ENCODE measurements at places on chromosomes 2 and 18.

- no peak for DNase-seq
Measured at GRCh38 chr2:147865560-147865959, 20.7 kb downstream of the ACVR2A start.

DNA sequence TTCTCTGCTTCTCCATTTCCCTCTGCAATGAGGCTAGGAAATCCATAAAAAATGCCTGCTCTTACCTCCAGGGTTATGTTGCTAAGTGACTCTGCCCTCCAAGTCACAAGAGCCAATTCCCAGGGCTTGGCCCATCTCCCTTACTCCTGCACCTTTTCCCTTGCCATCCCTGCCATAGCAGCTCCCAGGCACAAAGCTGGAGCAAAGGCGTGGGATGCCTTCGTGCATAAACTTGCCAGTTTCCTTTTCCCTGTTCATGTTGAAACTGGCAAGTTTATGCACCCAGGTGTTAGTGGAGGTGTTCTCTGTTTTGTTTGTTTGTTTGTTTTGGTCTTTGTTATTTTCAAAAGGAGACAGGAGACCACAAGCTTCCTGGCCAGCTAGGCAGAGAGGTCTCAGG is 195.1 kb downstream of the ACKR3 start:
- DNase-seq = no peak

GRCh38 chr2:216392018-216392562 is 19.8 kb upstream of the MARCHF4 start:
- no peak for DNase-seq

- no peak for DNase-seq
Measured at GRCh38 chr2:26911911-26912861, 58.3 kb upstream of the MAPRE3 start.

DNA sequence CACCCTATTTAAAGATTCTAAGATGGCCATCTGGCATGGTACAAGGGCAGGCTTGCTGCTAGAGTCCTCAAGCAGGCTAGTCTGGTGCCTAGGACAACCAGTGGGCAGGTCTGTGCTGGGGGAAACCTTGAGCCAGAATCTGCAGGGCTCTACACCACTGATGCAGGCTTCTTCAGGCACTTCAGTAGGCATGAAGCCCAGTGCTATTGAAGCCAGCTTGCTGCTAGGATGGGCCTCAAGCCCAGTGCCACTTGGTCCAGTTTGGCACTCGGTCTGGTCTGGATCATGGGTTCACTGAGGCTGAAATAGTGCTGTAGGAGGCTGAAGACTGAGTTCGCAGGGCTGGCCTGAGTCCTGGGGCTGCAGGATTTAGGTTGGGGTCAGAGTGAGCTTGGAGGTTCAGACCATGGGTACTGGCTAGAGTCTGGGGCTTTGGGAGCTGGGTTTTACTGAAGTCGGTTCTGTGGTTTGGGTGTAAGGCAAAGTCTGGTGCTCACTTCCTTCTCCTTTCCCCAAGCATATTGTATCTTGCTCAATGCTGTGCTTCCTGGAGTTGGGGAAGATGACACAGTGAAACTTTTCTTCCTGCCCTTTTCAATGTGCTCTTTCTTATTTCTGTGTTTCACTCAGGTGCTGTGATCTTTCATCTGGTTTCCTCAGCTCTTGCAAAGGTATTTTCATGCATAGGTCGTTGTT is 41.2 kb downstream of the SP100 start:
- DNase-seq = no peak

GRCh38 chr2:42743659-42743990 is 20.3 kb downstream of the OXER1 start:
- DNase-seq = no peak

DNA sequence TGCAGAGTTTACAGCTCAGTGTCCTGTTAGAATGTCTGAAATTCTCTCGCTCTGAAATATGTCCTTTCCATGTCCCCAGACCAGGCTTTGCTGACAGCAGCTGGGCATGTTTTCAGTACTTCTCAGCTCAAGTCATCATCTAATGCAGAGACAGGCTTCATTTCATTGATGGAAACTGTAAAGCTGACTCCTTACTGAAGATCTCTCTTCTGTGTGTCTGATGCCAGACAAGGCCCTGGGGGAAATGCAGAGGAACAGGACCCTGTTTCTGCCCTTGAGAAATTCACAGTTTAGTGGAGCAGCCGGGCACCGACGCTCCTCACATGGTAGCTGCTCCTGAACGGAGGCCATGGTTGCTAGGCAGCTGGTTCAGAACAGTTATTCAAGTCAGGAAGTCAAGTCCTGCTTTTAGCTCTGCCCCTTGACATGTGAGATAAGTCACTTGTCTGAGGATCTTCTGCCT is 24.6 kb upstream of the FZD7 start:
- no peak for DNase-seq

DNA sequence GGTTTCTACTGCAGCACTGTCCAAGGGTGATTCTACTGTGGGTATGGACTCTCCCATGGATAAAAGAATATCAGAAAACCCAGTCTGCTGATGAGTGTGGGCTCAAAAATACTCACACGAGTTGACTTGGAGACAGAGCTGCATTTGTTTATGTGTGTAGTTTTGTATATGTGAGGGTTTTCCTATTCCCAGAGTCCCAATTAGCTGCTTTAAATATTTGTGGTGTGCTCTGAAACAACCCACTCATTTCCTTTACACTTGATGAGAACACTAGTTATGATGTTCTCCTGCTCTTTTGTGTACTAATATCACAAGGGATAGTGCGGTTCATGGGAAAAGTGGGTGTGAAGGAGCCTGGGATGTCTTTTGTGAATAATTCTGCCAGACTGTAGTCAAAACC is 337.3 kb downstream of the PLCL1 start:
- DNase-seq = no peak

- no peak for DNase-seq
Measured at GRCh38 chr2:237393523-237393922, 20.4 kb downstream of the COL6A3 start.

GRCh38 chr2:32064021-32064601 is 755 bp downstream of the SPAST start:
- DNase-seq = peak; percentile 17

GRCh38 chr2:174012347-174013314 is 47.5 kb upstream of the SP3 start:
- DNase-seq = peak; percentile 66

GRCh38 chr18:25704494-25704893 is 352.5 kb upstream of the ZNF521 start:
- no peak for DNase-seq

GRCh38 chr2:170271340-170271739 is 93.4 kb downstream of the MYO3B start:
- no peak for DNase-seq

- peak; percentile 4 for DNase-seq
Measured at GRCh38 chr2:240571314-240571973, 3.2 kb downstream of the RNPEPL1 start.

DNA sequence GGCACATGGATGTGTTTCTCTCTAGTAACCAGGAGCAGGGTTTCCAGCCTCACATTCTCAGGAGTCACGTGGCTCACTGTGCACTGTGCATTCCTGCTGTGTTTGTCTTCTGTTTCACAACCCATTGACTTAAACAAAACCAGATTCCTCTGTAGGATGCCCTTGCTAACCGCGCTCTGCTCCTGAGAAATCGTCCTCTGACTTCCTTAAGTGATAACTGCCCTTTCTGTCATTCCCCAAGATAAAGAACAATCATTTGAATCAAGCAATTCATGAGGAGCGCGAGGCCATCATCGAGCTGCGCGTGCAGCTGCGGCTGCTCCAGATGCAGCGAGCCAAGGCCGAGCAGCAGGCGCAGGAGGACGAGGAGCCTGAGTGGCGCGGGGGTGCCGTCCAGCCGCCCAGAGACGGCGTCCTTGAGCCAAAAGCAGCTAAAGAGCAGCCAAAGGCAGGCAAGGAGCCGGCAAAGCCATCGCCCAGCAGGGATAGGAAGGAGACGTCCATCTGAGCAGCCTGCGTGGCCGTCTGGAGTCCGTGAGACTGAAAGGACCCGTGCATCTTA is 60.2 kb downstream of the RALBP1 start:
- no peak for DNase-seq

- no peak for DNase-seq
Measured at GRCh38 chr18:42931491-42931890, 184.0 kb downstream of the RIT2 start.

DNA sequence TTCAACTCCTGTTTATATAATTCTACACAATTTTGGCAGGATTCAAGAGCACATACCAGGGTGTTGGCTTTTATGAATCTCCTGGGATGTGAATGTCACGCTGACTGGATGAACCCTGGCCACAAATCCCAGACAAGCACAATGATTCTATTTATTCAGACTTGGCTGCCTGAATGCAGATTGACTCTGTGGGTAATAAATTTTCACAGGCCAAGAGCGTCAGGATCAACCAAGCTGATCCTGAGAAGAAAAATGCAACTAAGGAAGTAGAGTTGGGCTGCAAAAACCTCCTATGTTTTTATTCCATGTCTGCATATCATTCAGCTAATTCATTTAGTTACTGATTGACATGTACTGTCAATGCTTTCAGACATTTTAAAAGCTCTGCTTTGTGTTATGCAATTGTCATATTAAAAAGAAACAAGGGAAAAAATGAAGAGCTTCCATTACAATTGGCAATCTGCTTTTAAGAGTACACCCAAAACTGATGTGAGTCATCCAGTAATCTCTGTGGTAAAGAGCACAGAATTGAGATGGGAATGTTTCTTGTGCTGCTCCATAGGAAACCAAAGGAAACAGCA is 173.0 kb upstream of the REV1 start:
- DNase-seq = no peak

DNA sequence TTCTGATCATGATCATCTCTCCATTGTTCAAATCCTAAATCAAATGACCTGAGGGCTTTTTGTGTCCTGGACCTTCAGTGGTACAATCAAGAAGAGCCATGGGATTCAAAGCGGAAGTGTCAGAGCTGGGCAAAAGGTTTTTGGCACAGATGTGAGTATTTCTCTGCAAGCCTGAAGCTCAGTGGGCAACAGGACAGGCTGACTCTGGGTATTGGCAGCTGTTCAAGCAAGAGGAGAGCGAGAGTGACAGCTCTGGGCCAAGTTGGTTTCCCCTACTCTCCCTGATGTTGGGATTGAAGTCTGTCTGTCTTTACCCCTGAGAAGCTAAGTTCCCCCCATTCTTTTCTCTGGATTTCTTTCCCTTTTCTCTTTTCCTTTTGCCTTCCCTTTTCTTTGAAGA is 33.3 kb downstream of the DSEL start:
- DNase-seq = no peak

DNA sequence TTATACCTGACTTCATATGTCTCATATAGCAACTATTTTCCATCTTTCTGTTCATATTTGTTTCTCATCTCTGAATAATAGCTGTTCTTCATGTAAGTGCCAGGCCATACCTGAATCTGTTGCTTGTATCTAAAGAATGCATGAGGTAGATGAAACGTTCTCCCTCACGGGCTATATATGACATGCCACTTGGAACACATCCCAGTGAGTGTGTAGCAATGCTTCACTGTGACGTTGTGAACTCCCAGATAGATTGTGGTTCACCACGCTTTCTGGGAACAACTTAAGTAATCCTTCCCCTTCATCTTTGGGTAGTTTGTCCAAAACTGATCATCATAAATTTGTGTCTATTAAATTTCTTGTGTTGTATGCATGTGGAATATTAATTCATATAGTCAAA is 60.1 kb downstream of the RDH14 start:
- DNase-seq = no peak

DNA sequence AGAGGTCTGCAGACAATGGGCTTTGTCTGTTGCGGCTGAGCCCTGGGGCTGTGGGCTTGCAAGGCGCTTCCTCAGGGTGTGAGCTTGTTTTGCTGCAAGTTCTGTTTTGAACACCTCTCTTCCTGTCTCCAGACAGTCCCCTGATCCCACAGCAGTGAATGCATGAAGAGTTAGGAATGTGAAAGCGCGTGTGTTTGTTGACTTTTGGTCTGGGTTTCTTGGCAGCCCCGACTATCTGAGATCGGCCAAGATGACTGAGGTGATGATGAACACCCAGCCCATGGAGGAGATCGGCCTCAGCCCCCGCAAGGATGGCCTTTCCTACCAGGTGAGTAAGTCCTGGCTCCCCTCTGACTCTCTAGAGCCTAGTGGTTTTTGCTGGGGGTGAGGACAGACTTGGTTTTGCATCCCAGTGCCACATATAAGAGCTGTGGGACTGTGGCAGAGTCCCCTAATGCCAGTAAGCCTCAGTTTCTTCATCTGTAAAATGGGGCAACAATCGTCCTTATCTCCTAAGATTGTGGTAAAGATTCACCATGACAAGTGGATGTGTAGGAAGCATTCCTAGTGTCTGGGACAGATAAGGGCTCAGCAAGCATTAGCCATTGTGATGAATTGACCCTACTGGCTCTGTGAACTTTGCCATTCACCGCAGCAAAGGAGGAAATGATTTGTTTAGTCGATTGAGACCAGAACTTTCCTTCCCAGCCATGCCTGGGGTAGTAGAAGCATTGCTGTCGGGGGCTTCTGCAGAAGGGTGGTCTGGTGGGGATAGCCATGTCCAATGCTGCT is 3.0 kb downstream of the LBH start:
- peak; percentile 30 for DNase-seq

DNA sequence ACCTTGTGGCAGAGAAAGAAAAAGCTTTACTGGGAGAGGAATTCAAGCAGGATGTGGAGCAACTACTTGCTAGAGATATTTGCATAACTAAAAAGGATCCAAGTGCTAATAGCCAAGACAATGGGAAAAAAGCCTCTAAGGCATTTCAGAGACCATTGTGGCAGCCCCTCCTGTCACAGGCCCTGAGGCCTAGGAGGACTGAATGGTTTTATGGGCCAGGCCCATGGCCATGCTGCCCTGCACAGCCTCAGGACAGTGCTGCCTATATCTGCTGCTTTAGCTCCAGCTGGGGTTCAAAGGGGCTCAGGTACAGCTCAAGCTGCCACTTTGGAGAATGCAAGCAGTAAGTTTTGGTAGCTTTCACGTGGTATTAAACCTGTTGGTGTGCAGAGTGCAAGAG is 17.1 kb upstream of the MRPS5 start:
- DNase-seq = no peak

DNA sequence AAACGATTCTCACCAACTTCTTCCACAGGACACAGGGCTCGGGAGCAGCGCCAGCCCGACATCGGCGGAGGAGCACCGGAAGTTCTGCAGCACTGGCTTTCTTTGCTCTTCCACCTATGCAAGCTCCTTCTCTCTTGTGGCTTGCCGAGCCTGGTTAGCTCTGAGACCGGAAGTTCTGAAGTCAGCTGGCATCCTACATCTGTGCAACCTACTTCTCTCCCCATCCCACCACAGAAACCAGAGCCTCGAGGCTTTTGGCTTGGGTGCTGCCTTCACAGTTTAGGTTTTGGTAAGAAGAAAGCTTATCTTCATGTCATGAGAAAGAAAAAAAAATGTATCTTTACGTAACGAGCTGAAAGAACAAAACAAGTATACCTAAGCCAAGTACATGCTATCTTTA is 111.7 kb downstream of the ANKRD44 start:
- DNase-seq = peak; percentile 79

DNA sequence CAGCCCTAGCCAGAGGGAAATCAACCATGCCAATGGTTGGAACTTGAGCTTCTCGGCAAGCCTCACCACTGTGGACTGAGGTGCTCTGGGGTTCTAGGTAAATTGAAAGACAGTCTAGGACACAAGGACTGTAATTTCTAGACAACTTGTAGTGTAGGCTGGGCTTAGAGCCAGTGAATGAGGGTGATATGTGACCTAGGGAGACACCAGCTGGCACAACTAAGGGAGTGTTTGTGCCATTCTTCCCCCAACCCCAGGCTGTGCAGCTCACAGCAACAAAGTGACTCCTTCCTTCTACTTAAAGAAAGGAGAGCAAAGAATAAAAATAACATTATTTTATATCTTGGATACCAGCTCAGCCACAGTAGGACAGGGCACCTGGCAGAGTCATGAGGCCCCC is 1690.7 kb upstream of the TMEFF2 start:
- no peak for DNase-seq

GRCh38 chr2:235864733-235865515 is 303.3 kb downstream of the GBX2 start:
- DNase-seq = no peak
